Thyroid gland (tissue), 4 donors: ENCODE measurements at places on chromosomes 1 and 21. TPM values are rescaled to one million over a fixed set of nuclear protein-coding genes. Genes with fewer than 3 reads are reported as not detected.

DNA sequence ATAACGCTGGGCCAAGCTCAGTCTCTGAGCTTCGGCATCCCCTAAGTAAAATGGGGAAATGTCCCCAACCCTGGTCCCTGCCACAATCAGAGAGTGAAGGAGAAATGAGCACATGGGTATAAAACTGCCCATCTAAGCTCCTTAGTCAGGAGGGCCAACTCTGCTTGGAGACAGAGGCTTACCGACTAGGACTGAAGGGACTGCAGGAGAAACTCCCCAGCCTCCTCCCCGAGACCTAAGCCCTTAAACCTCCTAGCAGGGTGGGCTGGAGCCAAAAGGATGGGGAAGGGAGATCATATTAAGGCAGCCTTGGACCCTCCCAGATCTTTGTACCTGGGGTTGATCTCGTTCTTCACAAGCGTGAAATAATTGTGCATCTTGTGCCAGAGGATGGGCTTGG lies 5.5 kb downstream of the ETNK2 start:
- no peak overlapping the region for H3K4me3 ChIP-seq
- H3K27me3 ChIP-seq, result no peaks in the 10 kb centered on the region
- H3K27ac ChIP-seq, result no peak overlapping the region
- peaks cover 13% of the 10 kb centered on the region for H3K4me1 ChIP-seq
- no peak for DNase-seq

Gene PYCR2
- total RNA-seq, result 55.0 TPM

GRCh38 chr1:34055818-34056217 lies 109.2 kb downstream of the CSMD2 start:
- DNase-seq, result no peak
- H3K4me3 ChIP-seq, result no peak overlapping the region
- H3K27ac ChIP-seq, result no peak overlapping the region
- H3K36me3 ChIP-seq, result no peaks in the 10 kb centered on the region

Gene DCST2
- total RNA-seq, result 4.2 TPM

GRCh38 chr1:186609183-186609582 lies 71.0 kb downstream of the PTGS2 start:
- H3K4me3 ChIP-seq, result no peak overlapping the region
- DNase-seq, result no peak
- no peaks in the 10 kb centered on the region for H3K4me1 ChIP-seq

Gene LIPI
- 1.9 TPM for total RNA-seq

GRCh38 chr1:234582186-234582585 lies 27.8 kb downstream of the IRF2BP2 start:
- DNase-seq, result no peak
- no peaks in the 10 kb centered on the region for H3K36me3 ChIP-seq
- no peak overlapping the region for H3K4me3 ChIP-seq
- no peak overlapping the region for H3K27ac ChIP-seq
- no peaks in the 10 kb centered on the region for H3K27me3 ChIP-seq

Gene KLHDC8A
- total RNA-seq, result 1.1 TPM

- H3K27ac ChIP-seq, result peak overlapping the region; percentile 88
- H3K36me3 ChIP-seq, result peaks cover 27% of the 10 kb centered on the region
- peak overlapping the region; percentile 56 for H3K4me3 ChIP-seq
- no peak for DNase-seq
- H3K27me3 ChIP-seq, result no peaks in the 10 kb centered on the region
- peaks cover 26% of the 10 kb centered on the region for H3K4me1 ChIP-seq
Measured at GRCh38 chr1:24644100-24644384, 940 bp downstream of the SRRM1 start.

- DNase-seq, result peak; percentile 75
- no peaks in the 10 kb centered on the region for H3K27me3 ChIP-seq
- no peak overlapping the region for H3K27ac ChIP-seq
- no peaks in the 10 kb centered on the region for H3K36me3 ChIP-seq
- H3K4me1 ChIP-seq, result peaks cover 25% of the 10 kb centered on the region
- no peak overlapping the region for H3K4me3 ChIP-seq
Measured at GRCh38 chr1:209627732-209628196, 24.5 kb downstream of the LAMB3 start.

GRCh38 chr1:55337801-55338447 lies 122.8 kb upstream of the USP24 start:
- H3K4me1 ChIP-seq, result no peaks in the 10 kb centered on the region
- no peaks in the 10 kb centered on the region for H3K27me3 ChIP-seq
- H3K27ac ChIP-seq, result no peak overlapping the region
- H3K4me3 ChIP-seq, result no peak overlapping the region
- H3K36me3 ChIP-seq, result no peaks in the 10 kb centered on the region

Gene NBPF20
- total RNA-seq, result 2.4 TPM

DNA sequence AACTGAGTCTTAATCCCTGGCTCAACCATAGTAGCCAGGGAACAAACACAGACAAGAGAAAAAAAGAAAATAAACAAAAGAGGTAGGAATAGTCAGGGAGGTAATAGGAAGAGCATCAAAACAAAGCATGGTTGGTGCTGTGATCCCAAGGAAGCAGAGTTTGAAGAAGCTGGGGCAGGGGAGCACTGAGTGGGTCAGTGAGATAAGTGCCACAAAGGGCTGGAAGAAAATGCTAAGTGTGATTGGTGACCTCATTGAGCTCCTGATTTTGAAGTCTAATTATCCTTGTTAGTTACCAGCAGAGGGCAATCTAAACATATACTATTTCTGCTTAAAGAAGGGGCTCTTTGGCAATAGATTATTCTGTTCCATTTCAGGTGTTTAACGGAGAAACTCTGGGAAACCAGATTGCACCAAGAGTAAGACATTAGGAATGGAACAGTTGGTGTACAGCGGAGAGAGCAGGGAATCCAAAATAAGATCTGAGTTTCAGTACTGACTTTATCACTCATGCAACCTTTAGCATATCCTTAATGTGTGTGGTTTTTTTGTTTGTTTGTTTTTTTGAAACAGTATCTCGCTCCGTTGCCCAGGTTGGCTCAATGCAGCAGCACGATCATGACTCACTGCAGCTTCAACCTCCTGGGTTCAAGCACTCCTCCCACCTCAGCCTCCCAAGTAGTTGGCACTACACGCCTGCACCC lies 30.7 kb upstream of the KIAA1614 start:
- H3K27me3 ChIP-seq, result no peaks in the 10 kb centered on the region
- no peak for DNase-seq
- no peak overlapping the region for H3K27ac ChIP-seq
- H3K4me3 ChIP-seq, result no peak overlapping the region

Gene EGLN1
- 36.6 TPM for total RNA-seq

GRCh38 chr1:64769482-64769881 lies 24.6 kb downstream of the RAVER2 start:
- H3K27ac ChIP-seq, result no peak overlapping the region
- no peak for DNase-seq
- no peak overlapping the region for H3K4me3 ChIP-seq
- H3K4me1 ChIP-seq, result no peaks in the 10 kb centered on the region
- H3K36me3 ChIP-seq, result no peaks in the 10 kb centered on the region

GRCh38 chr21:28522014-28522799 lies 470.5 kb downstream of the LTN1 start:
- no peaks in the 10 kb centered on the region for H3K36me3 ChIP-seq
- H3K27me3 ChIP-seq, result no peaks in the 10 kb centered on the region
- no peaks in the 10 kb centered on the region for H3K4me1 ChIP-seq

- H3K36me3 ChIP-seq, result no peaks in the 10 kb centered on the region
- DNase-seq, result no peak
- no peak overlapping the region for H3K4me3 ChIP-seq
Measured at GRCh38 chr1:58447886-58448285, 98.6 kb downstream of the OMA1 start.

Gene HAO2
- total RNA-seq, result not detected

DNA sequence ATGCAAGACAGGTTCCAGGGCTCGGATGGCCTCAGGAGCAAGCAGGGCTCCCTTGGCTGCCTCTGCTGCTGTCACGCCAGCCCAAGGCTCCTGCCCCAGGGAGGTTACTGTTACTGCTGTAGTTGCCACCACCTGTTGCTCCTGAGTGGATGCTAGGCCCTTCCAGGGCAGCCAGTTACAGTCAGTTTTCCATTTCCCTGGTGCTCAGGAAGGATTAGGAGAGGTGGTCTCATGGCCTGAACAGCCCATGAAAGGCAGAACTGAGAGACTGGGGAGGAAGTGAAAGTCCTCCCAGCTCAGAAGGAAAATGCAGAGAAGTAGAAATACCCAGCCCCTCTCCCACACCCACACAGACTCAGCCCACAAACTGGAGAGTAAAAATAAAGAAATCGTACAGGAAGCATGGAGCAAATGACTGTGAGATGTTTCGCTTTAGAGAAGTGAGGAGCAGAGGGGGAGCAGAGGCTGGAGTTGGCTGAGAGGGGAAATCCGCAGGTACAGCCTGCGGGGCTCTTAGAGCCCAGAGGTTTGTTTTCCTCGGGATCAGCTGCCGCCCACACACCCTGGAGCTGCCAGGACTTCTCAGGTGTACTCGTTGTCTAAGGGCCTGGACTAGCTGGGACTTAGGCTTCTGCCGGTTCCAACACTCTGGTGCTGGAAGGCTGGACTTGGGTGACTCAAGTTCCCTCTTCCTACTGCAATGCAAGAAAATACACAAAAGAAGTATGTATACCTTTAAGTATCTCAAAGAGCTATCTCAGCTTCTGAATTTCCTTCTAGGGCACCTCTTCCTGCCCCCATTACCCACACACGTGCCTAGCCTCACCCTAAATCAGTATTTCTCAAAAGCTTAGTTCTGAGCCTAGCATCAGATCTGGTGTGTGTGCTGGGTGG lies 2.3 kb downstream of the IL6R start:
- no peaks in the 10 kb centered on the region for H3K36me3 ChIP-seq
- H3K27ac ChIP-seq, result peak overlapping the region; percentile 97
- H3K4me1 ChIP-seq, result peaks cover 31% of the 10 kb centered on the region
- no peaks in the 10 kb centered on the region for H3K27me3 ChIP-seq
- H3K4me3 ChIP-seq, result no peak overlapping the region
